IMR-90 (cell line): ENCODE measurements at places on chromosomes 1 and 21. TPM values are rescaled to one million over a fixed set of nuclear protein-coding genes. Genes with fewer than 3 reads are reported as not detected.

The ACTL8 gene
- polyA plus RNA-seq, result 0.07 and 0.09 TPM in 2 replicates

The KRTAP10-1 gene
- not detected in 2 replicates for polyA plus RNA-seq

The IL19 gene
- polyA plus RNA-seq, result not detected in 2 replicates

The GABPB2 gene
- polyA plus RNA-seq, result 6.0 and 7.5 TPM in 2 replicates

The C1QA gene
- not detected in 2 replicates for polyA plus RNA-seq

The ERICH3 gene
- not detected in 2 replicates for polyA plus RNA-seq

The SMG7 gene
- polyA plus RNA-seq, result 17.2 and 18.1 TPM in 2 replicates

The ARHGAP30 gene
- 0.02 and 0.03 TPM in 2 replicates for polyA plus RNA-seq

The KCNJ10 gene
- not detected in 2 replicates for polyA plus RNA-seq

The SPRR1B gene
- polyA plus RNA-seq, result not detected in 2 replicates

The C1orf116 gene
- polyA plus RNA-seq, result 0.03 TPM in 1 of 2 replicates, not detected in the other

The RGS7 gene
- polyA plus RNA-seq, result 0.47 and 0.58 TPM in 2 replicates

The SNX27 gene
- 9.3 and 12.3 TPM in 2 replicates for polyA plus RNA-seq

The DLGAP3 gene
- 0.02 and 0.10 TPM in 2 replicates for polyA plus RNA-seq
